Left renal cortex interstitium (tissue), 4 donors: ENCODE measurements at places on chromosomes 7 and 10. TPM values are rescaled to one million over a fixed set of nuclear protein-coding genes. Genes with fewer than 3 reads are reported as not detected.

DNA sequence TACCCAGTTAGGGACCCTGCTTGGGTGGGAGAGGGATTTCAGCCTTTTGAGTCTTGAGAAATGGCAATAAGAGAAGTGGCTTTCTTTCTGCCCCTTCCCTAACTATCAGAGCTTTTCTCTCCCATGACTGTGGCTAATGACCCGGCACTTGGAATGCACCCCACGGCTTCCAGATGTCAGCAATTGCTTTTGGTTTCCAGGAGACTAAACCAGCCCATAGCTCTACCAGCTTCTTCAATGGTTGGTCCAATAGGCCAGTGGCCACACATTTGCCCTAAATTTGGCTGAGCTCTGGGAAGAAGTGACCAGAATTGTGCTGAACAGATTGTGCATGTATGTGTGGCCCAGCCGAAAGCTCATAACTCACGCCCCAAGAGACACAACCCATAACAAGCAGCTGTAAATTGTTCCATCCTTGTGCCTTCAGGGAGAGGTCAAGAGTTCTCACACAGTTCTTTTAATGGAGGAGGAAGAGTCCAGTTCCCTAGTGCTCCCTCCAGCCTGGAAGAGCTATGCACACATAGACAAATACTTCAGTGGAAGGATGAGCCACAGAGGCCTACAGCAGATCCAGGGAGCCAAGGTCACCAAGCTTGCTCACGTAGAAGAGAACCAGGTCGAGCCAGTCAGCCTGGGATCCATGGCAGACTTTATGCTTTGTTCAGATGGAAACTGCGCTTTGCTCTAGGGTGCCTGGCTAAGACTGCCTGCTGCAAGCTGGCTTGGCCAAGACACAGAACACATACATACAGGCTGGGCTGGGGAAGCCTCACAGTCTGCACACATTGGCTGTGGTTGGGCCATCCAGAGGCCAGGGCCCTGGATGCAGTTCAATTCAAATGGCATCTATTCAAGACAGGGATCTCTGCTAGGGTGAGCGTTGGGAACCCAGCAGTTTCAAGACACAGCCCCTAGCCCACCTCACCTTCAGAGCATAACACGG is 131.8 kb upstream of the HABP2 start:
- no peak for DNase-seq

BMPER gene
- polyA plus RNA-seq: 28.1 TPM

DLG5 gene
- polyA plus RNA-seq: 34.0 TPM

H2BK1 gene
- polyA plus RNA-seq: not detected

BZW2 gene
- polyA plus RNA-seq: 78.3 TPM
